ENCODE measurements at places on chromosomes 11 and 22.

DNA sequence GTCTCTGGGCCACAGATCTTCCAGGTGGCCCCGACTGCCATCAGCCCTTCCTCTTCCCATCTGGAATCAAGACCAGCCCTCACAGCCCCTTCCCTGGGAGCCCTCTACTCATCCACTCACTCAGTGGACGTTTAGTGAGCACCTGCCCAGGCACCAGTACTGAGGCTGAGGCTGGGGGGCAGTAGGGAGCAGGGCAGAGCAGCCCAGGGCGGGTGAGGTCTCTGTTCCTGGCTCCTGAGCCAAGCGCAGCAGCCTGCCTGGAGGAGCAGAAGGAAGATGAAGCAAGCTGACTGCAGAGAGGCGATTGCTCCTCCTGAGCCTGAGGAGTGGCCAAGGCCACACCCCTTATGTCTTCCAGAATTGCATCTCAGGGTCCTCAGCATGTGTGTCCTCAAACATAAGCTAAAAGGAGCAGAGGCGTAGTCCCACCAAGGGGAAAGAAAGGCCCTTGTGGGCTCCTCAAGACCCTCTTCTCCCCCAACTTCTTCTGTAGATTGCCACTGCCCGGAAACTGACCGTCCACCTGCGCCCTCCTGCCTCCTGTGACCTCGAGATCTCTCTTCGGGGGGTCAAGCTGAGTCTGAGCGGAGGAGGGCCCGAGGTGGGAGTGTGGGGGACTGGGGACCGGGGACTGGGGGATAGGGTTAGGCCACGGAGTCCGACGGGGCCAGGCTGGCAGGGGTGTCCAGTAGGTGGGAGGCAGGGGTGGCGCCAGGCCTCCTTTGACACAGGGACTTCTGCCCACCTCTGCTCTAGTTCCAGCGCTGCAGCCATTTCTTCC, 5.8 kb downstream of the MAPK8IP2 start:
- DNase-seq = no peak

- no peak for DNase-seq
Observed at GRCh38 chr11:44188643-44189042, 93.2 kb downstream of the EXT2 start.

GRCh38 chr11:108853864-108854263, 189.0 kb downstream of the DDX10 start:
- no peak for DNase-seq

GRCh38 chr22:44386386-44387035, 73.8 kb upstream of the SHISAL1 start:
- no peak for DNase-seq

DNA sequence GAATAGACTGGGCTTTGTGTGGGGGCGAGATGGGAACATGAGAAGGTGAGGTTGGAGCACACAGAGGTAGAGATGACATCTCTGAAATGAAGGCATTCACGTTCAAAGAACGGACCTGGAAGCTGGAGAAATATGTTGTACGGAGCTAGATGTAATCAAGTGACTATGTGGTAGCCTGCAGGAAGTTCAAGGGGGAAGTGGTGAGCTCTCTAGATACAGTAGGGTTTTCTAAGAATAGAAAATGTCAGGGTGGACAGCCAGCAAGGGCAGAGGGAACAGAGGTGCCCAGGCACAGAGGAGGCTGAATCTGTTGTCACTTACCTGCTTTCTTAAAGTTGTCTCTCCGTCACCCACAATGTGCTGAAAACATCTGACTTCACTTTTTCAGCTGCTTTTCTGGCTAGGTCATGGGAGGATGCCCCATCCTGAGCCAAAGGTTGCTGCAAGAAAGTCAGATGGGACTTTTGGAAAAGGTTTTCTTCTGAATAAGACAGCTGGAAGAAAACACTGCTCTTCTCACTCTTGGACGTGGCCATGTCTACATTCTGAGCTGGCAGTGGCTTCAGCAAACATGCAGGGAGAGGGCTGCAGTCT, 171.5 kb upstream of the B3GAT1 start:
- DNase-seq = no peak

GRCh38 chr11:115505175-115505574, 960 bp upstream of the CADM1 start:
- no peak for DNase-seq

- DNase-seq = no peak
Observed at GRCh38 chr11:134821422-134821821, 409.4 kb upstream of the B3GAT1 start.

GRCh38 chr22:42752912-42753311, 32.2 kb upstream of the A4GALT start:
- DNase-seq = no peak

DNA sequence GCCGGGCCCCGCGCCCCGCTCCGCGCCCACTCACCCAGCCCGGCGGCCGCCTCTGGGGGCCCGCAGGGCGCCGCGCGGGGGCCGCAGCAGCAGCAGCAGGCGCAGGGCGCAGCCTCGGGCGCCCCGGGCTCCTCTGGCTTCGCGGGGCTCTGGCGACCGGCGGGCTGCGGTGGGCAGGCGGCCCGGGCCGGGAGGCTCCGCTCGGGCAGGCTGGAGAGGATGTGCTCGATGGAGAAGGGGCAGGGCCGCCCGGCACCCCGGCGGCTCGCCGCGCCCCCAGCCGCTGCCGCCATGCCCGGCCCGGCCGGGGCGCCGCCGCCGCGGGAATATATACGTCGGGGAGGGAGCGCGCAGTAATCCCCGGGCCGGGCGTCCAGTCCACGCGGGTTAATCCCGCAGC, at the start of gene GSC2:
Gene GSC2 (minus strand): TSS at position 302 of the 400 bp plus-strand sequence. CDS start 9 bp downstream, at position 293.
- DNase-seq = no peak

- no peak for DNase-seq
Observed at GRCh38 chr11:10564696-10565318, 3.7 kb downstream of the LYVE1 start.
